ENCODE measurements at places on chromosomes 12 and 14.

DNA sequence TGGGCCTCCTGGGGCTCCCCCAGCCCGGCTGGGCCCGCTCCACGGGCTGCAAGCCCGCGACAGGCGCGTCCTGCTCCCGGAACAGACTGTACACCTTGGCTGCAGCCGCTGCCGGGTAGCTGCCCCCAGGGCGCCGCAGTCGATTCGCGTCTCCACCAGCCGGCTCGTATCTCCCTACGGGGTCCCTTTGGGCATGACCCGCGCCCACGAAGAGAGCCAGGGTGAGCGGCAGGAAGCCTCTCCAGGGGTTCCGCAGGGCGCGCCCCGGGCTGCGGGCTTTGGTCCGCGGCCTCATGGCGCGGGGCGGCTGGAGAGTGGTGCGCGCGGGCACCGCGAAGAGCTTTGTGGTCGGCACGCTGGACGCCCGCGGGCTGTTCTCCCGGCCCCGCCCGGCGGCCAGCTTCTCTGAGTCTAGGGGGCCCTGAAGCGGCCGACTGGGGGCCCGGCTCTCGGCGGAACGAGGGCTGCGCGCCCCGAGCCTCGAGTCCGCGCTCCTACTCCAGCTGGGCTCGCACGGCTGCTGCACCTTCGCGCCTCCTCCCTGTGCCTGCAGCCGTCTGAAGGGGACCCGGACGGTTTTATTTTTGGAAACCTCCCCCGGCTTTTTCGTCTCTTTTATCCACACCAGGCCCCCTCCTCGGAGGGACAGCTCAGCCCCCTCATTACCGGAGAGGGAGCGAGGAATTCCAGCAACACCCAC, at the start of gene LTBP2:
LTBP2 (minus strand) TSS at position 588 of the 700 bp plus-strand sequence; CDS start at position 295, 293 bp downstream.
- peak; percentile 24 for DNase-seq

- DNase-seq, result no peak
Measured at GRCh38 chr12:57552835-57553313, 3.0 kb downstream of the KIF5A start.

GRCh38 chr14:74942608-74943007, 12.8 kb downstream of the PGF start:
- peak; percentile 56 for DNase-seq

GRCh38 chr12:91778091-91778832, 367.4 kb downstream of the BTG1 start:
- DNase-seq, result no peak

DNA sequence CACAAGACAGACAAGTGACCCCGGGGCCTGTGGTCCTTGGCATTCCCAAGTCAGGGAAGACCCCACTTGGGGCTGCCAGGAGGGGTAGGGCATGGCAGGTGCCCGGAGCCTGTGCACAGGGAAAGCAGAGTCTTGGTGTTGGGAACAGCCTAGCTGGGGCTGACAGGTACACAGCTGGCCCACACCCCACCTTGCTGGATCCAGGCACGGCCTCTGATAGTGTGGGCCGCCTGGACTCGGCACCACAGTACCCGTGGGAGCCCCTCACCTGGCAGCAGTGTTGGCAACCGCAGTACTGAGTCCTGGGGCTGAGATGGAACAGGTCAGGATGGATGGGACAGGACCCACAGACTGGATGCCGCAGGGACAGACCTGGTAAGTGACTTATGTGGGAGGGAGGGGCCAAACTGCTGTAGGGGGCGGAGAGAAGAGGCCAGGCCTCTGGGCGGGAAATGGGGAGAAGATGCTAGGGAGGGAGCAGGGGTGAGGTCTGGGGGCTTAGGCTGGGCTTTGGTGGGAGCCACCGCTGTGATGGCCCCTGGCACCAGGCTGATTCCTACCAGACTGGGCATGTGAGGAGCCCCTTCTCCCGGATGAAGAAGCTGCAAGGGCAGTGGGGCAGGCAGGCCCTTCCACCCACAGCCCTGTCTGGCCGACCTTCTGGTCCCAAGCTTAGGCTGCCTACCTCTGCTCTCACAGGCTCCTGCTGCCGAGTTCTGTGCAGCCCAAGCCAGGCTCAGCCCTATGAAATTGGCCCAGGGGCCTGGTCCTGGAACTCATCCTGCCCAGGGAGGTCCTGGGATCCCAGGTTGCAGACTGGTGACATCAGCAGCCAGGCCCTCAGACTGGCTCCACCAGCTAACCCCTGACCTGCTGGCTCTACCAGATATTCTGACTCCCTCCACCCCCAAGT, at the start of gene TGM1:
TGM1 (minus strand) TSS at position 357 of the 913 bp plus-strand sequence. CDS start 825 bp downstream, outside the sequence.
- no peak for DNase-seq

DNA sequence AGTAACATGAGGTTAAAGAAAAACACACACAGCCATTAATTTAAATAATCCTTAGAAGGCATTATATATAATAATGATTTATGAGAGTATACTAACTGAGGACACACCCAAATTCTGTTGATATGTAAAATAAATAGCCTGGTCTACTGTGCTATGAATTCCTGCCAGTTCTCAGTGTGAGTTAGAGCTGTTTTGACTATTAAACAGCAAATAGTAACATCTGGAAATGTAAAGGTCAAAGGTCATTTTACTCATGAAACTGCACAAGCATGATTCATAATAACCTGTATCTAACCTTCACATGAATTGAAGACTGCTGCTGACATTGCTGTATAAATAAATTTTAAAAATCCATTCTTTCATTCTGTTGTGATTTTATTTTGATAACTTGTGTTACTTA, 966.7 kb downstream of the SLC6A15 start:
- no peak for DNase-seq

- DNase-seq, result no peak
Measured at GRCh38 chr12:28121899-28122655, 68.2 kb upstream of the CCDC91 start.

- DNase-seq, result no peak
Measured at GRCh38 chr12:2390133-2390532, 337.3 kb downstream of the CACNA1C start.

GRCh38 chr12:121428883-121429282, 29.0 kb downstream of the RNF34 start:
- DNase-seq, result no peak

DNA sequence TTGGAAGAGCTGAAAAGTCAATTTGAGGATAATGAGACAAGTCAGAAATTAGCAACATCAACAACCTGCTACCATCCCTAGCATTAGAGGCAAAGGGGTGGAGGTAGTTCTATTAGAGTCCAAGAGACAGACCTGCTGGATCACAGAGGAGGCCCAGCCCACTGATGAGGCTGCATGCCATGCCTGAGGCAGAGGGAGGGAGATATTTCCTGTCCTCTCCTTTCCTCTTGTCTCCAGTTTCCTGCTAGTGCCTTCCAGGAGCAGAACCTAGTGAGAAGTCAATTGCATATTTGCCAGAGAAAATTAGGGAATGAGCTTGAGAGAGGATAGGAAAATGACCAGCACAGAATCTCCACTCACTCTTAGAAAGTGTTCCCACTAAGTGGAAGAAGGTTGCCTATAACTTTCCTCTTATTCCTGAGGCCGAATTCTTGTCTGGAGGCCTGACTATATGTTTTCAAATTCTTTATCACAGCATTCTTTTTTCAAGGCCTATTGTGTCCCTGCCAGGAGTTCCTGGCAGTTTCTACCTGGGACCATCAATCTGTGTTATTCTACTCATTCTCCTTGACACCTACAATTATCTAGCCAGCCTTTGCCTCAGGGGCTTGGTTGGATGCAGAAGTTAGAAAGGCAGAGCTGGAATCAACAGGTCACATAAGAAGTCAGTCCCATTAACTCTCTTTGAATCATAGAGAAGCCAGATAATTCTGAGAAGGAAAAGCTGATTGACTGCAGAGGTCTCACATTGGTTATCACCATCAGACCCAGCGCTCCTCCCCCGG, 121.9 kb downstream of the EMP1 start:
- DNase-seq, result no peak

- DNase-seq, result no peak
Measured at GRCh38 chr14:79404874-79405511, 806.3 kb downstream of the DIO2 start.

DNA sequence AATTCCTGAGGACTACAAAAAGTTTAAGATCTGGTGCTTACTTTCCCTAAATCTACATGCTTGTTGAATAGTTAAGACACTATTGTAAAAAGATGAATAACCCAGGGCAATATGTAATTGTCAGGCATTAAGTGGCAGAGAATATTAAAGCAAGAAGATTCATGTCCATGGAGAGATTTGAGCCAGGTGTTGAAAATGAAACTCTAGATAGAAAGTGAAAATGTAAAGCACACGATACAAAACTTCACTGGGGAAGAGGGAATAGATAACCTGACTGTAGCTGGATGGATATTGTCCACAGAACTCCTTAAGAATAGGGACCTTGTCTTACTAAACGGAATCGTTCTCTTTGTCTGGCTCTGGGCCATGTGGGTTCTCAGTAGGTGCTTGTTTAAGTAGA, 5.0 kb downstream of the CAND1 start:
- DNase-seq, result no peak

GRCh38 chr14:105880616-105881015, 354.2 kb downstream of the TMEM121 start:
- DNase-seq, result no peak

DNA sequence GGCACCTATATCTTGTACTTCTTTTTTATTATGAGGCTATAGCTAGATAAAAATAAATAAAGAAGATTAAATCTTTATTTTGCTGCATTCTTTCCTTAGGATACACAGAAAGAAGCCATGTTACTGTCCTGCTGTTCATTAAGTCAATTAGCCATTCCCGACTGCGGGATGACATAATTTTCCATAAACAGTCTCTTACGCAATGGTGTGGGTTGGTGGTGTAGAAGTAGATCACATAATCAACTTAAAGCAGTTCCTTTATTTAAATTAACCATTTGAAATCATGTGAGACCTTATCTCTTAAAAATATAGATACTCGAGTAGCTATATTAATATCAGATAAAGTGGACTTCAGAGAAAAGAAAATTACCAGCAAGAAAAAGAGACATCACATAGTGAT, 40.2 kb downstream of the TAOK3 start:
- peak; percentile 64 for DNase-seq

DNA sequence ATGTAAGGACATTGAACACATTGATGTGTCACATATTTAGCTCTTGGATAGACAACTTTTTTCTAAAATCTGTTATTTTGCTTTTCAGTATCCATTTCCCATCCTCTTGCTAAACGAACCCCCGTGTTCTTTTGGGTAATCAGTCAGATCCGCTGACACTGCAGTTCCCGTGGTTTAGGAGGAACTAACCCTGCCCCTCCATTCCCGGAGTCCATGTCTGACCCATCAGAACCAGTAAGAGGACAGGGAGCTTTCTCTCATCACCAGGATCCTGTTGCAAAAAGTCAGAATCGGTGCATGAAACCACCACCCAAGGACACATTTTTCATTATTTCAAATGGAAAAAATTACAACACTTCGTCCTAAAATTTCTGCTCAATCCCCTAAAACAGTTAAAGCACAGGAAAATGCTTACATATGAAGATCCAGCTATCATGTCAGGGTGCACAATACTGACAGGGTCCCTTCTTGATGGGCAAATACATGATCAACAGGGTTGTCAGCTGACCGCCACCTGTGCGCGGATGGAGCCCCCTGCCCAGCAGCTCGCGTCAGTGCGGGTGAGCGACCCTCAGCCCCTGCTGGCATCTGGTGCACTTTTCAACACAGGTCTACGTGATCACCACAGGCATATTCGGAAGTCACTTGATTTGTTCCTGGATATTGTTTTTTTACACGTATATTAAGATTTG, 276.8 kb downstream of the ADGRD1 start:
- DNase-seq, result no peak

DNA sequence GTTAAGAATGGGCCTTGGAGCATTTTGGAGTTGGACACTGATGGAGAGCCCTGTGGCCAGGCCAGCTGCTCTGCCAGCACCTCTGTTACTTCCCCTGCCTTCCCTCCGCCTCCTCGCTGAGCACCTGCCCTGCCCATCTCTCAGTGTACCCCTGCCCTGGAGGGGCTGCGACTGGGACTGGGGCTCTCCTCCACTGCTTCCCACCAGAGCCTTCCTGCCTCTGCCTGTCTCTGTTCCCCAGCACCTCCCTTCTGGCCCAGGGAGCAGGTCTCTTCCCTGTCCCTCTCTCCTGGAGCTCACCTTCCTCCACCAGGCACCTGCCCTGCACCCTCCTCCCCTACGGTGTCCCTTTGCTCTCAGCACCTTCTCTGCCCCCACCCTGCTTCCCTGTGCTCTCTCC, 62.1 kb downstream of the WDR20 start:
- DNase-seq, result no peak

- DNase-seq, result no peak
Measured at GRCh38 chr14:100862277-100862676, 36.4 kb downstream of the MEG3 start.

DNA sequence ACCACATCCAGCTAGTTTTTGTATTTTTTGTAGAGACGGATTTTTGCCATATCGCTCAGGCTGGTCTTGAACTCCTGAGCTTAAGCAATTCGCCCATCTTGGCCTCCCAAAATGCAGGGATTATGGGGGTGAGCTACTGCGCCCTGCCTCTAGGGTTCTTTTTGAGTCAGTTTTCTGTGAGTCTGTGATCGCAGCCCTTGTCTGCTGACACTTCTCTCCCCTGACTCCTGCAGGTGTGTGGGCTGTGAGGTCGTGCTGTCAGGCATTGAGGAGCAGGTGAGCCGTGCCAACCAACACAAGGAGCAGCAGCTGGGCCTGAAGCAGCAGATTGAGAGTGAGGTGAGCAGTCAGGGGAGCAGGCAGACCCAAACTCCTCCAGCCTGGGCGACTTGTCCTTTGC, 6.3 kb downstream of the COPS7A start:
- no peak for DNase-seq

DNA sequence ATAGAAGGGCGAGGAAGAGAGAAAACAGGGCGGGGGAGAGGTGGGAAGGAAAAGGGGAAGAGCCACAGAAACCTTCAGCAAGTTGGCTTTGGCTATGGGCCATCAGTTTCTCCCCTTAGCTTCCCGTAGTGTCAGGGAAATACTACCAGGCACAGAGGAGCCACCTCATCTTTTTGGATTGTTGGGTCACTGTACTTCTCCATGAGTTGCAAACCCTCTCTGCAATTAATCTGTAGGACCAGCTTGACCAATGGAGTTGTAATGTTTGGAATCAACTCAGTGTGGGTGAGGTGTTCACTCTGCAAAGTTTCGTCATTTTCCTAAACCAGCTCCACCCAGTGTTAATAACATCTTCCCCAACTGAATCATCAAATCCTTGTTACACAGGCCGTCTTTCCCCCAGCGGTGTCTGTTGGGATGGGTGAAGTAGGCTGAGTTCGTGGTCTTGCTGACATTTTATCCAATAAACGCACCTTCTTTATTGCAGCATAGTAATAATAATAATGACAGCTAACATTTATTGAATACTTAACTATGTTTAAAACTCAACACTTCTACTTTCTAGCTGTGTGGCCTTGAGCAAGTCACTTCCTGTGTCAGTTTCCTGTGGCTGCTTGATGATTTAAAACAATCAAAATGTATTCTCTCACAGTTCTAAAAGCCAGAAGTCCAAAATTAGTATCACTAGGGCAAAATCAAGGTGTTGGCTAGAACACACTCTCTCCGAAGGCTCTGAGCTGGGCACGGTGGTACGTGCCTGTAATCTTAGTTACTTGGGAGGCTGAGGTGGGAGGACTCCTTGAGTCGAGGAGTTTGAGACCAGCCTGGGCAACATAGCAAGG, 8.1 kb upstream of the GLTP start:
- peak; percentile 22 for DNase-seq
